ENCODE measurements at places on chromosomes 7 and 10.
A peak's percentile ranks its signal among the peaks of the same experiment; 100 is the strongest.

GRCh38 chr7:68041554-68041953 is 1044.9 kb downstream of the TYW1 start:
- DNase-seq: no peak

DNA sequence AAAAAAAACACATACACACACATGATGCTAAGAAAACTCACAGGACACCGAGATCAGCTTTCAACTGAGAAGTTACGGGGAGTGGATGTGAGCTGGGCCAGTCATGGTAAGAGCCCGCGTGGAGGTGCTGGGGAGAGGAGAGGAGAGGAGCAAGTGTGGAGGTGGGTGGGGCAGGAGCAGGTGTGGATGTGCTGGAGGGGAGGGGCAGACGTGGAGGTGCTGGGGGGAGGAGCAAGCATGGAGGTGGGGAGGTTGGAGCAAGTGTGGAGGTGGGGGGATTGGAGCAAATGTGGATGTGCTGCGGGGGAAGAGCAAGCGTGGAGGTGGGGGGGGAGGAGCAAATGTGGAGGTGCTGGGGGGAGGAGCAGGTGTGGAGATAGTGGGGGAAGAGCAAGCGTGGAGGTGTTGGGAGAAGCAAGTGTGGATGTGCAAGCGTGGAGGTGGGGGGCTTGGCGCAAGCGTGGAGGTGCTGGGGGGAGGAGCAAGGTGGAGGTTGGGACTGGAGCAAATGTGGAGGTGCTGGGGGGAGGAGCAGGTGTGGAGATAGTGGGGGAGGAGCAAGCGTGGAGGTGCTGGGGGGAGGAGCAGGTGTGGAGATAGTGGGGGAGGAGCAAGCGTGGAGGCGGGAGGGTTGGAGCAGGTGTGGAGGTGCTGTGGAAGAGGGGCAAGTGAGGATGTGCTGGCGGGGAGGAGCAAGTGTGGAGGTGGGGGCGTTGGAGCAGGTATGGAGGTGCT is 24.5 kb upstream of the NCAPG2 start:
- no peak for DNase-seq

- DNase-seq: peak; percentile 39
These were observed 37.4 kb upstream of the OPALIN start for GRCh38 chr10:96395931-96396877.

DNA sequence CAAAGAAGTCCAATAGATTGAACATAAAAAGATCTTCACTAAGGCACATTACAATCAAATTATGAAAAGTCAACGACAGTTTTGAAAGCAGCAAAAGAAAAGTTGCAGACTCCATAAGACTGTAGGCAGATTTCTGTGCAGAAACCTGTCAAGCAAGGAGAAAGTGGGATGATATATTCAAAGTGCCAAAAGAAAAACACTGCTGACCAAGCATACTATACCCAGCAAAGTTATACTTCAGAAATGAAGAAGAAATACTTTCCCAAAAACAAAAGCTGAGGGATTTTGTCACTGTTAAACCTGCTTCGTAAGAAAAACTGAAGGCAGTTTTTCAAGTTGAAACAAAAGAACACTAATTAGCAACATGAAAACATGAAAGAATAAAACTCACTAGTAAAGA is 145.5 kb downstream of the ZEB1 start:
- DNase-seq: no peak

All from stimulated activated naive CD4-positive, alpha-beta T cell treated with Interleukin-2 at 50 U/mL for 16 hours (primary cell).